WTC11 (cell line): ENCODE measurements at places on chromosomes 13 and 19.

GRCh38 chr19:55258476-55258827, 365 bp downstream of the PPP6R1 start:
- DNase-seq = no peak

DNA sequence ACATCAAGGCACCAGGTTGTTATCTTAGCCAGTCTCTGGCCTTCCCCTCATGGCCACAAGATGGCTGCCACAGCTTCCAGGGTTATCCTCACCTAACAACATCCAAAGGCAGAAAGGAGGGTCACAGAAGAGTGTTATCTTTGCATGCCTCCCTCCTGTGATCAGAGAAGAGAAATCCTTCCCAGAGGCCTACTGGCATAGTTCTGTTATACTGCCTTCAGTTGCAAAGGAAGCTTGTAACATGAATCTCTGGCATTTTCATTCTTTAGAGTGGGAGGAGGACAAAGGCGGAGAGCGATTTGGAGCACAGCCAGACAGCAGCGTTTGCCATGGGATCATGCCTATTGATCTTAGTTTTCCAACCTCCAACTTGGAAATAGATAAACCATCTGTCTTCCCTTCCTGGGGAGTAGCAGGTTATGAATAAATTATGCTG, 135.7 kb downstream of the DNAJC15 start:
- no peak for DNase-seq

DNA sequence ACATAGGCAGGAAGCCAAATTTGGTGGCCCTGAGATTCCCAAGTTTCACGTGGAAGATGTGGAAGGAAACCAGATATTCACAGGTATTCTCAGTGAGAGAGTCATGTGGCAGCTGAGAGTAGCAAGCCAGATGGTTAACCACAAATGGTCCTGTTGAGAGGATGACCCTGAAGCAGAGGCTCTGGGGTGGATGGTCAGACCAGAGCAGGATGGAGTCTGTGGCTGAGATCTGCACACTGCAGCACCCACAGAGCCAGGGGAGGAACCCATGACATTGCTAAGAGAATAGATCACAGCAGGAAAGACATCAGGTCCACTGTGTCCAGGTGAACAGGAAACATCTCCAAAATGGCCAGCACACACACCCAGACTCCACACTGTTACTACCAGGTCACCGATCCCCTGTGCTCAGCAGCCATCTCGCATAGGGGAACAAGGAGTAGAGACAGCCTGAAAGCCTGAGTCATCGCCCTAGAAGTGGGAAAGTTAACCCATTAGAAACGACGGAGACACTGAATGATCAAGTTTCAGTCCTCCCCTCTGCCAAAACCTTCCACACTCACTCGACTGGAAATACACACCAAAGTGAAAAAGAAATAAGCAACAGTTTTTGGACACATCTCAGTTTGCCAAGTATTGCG, 160.0 kb downstream of the RBM26 start:
- no peak for DNase-seq

- no peak for DNase-seq
These were observed 171.1 kb downstream of the KCTD12 start for GRCh38 chr13:76715075-76715474.

GRCh38 chr13:76928456-76928855, 19.9 kb upstream of the ACOD1 start:
- DNase-seq = no peak

DNA sequence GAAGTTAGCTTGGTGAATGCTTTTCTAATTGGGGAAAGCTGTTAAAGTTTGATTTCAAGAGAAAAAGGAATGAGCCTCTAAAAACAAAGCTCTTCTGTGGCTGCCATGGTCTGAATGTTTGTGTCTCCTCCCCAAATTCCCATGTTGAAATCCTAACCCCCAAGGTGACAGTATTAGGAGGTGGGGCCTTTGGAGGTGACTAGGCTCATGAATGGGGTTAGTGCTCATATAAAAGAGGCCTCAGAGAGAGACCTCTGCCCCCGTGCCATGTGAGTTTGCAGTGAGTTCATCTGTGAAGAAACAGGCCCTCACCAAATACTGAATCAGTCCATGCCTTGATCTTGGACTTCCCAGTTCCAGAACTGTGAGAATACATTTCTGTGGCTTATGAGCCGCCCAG, 56.5 kb downstream of the ARHGEF7 start:
- no peak for DNase-seq

DNA sequence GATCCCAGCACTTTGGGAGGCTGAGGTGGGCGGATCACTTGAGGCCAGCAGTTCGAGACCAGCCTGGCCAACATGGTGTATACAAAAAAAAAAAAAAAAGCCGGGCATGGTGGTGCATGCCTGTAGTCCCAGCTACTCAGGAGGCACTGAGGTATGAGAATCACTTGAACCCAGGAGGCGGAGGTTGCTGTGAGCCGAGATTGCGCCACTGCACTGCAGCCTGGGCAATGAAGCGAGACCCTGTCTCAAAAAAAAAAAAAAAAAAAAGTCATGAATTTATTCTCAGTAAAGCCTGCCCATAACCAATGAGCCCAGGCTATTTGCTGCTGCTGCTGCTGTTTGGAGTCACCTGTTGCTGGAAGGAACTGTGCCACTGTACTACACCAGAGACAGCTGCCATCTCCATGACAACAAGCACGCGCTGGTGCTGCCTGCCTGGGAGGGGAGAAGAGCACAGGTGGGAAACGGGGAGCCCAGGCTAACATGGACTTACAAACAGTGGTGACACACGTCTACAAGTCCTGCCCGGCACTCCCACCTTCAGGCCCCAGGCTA, 11.3 kb downstream of the ZFR2 start:
- no peak for DNase-seq

DNA sequence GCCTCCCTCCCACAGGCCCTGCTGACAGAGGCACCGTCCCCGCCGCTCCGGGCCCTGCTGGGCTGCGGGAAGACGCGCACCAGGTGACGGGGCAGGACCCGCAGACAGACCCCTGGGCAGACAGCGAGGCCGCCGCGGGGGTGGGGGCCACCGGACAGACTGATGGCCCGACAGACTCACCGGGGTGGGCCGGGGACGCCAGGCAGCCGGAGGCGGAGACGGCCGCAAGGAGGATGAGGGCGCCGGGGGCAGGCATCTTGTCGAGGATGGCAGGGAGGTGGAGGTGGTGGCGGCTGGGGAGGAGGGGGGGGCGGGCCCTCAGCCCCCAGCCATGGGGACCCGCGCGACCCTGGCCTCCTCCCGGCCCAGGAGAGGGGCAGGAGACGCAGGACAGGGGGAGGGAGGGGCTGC, 309 bp downstream of the LMTK3 start:
- no peak for DNase-seq

DNA sequence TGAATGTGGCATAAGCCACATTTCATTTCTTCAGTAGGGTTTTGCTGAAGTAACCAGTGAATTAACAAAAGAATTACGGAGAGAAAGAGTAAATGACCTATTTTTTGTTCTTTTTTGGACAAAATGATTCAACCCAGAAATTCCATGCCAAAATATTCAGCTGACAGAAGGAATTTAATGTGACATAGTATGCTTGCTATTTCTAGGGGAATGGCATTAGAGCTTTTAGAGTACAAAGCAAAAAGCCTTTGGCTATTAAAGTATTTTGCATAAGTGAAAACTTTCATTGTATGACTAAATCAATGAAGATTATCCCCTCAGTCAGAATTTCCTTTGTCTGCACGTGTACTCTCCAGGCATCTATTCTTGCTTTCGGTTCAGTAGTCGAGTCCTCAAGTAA, 465.3 kb downstream of the COG6 start:
- DNase-seq = no peak
